Fibroblast of skin of left biceps (primary cell): ENCODE measurements at places on chromosomes 1 and 21.

DNA sequence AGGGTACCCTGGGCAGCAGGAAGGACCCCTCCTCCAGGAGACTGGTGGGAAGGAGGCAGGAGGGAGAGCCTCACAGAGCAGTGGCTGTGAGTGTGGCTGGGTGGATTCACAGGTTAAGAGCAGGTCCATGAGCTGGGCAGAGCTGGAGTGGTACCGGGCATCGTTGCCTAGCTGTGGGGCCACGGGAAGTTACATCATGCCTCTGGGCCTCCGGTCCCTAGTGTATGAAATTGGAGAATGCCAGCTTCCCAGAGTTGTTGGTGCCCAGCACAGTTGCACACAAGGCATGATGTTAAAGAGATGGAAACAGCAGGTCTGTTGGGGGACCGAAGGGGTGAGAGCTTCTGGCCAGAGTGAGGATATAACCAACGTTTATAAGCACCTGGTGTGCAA, 18.5 kb downstream of the FOXO6 start:
- no peak for DNase-seq

DNA sequence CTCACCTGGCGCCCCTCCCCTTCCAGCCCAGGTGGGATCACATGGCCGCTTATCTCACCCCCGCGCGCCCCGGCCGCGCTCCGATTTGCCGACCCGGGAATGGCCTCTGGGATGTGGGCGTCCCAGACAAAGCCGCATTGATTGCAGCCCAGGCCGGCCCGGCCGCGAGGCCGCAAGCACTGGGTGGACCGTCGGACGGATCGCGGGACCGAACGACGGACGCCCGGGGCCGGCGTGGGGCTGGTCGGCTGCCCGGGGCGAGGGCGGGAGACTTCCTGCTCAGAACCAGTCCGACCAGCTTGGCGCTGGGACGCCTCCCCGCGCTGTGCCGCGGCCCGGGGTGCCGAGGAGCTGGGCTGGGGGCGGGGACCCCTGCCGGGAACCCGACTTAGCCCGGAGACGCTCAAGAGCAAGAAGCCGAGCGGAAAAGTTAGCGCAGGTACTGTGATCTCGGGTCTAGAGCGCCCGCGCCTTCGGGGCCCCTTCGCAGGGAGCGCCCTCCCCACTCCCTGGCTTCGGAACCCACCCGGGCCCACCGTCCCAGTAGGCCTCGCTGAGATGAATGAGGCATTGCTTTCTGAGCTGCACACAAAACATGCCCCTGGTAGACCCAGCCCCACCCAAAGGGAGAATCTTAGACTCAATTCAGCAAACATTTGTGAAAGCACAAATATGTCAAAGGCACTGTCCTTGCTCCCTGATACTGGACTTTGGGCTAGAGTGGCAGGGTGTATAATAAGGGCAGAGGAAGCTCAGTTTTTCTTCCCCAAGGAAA, 415 bp upstream of the LAD1 start:
- no peak for DNase-seq

DNA sequence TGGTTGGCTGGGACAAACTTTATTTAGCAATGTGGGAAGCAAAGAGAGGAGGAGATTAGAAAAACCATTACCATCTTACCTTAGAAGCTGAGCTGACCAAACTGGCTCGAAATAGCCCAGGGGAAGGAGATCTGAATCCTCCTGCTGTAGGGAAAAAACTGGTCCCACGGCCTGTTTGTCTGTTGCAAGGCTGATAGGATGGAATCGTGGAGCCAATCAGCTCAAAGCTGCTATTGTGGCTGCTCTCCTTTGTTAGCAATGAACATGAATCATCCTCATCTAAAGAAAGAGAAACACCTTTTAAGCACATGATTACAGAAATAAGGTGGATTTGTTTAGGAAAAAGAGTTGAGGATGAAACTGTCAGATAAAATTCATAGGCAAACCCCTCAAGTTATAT, 21.5 kb downstream of the CLSPN start:
- DNase-seq, result no peak

- no peak for DNase-seq
Observed at GRCh38 chr1:72010094-72010431, 272.3 kb downstream of the NEGR1 start.

DNA sequence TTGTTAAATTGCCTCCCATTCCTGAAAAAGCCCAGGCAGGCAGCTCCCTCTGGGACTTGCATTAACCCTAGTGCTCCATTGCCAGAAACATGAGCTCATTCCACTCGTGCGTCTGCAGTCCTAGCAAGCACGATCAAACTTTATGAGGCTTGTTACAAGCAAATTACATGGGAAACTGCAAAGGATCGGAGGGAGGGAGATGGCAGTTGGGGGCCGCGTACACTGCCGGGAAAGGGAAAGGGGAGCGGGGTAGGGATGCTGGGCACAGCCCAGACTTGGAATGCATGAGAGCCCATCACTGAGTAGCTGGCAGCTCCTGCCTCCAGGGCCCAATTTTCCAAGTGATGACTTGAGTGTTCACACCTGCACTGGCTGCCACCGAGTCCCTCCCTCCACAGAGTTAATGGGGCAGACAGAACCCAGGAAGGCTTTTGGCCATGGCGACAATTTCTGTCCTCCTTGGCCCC, 169.9 kb downstream of the BRINP2 start:
- DNase-seq, result no peak

- DNase-seq, result no peak
Observed at GRCh38 chr1:76562292-76562691, 305.0 kb upstream of the ST6GALNAC5 start.

DNA sequence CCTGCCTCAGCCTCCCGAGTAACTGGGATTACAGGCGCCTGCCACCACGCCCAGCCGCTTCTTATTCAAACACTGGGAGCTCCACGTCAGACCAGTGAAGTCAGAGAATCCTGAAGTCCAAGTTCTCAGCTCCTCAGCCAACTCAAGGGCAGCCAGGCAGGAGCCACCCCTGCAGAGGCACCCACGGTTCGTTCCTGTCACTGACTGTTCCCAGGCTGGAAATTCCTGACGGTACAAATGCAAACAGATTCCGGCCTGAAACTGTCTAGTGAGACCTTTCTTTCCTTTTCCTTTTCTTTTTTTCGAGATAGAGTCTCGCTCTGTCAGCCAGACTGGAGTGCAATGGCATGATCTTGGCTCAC, 11.7 kb downstream of the SLC35E2B start:
- DNase-seq, result no peak

DNA sequence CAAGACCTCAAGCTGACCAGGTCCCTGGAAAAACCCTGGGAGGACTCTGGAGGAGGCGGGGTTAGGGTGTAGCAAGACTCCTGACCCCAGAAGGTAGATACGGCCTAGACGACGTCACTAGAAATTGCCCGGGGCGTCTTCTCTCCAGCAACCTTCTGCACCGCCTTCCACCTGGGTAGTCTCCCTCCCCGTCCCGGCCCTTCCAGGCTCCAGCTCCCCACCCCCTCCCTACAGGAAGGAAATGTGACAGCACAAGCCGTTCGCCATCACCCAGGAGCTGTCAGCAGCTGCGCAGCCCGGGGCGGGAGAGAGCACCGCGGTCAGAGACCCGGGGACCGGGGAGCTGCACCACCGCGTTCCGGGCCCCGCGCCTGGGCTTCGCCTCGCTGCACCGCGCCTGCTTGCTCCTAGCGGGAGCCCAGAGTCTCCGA, 20.0 kb downstream of the SERTAD4 start:
- DNase-seq, result no peak

GRCh38 chr1:50917138-50918137, 42.6 kb downstream of the FAF1 start:
- DNase-seq, result no peak

DNA sequence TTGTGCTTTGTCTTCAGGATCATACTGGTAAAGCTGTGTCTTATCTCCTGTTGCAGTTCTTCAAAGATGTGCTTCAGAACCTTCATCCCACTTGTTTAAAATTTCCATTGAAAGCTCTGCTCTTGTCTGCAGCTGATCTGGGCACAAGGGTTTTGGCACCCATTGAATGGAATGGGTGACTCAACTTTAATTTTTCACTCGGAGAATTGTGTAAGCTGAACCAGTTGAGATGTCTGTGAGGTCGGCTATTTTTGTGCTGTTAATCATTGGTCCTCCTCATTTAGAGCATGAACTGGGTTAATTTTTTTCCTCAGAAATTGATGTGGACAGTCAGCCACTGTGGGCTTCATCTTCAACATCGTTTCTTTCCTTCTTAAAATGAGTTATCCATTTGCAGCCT, 252.1 kb downstream of the TM2D1 start:
- DNase-seq, result no peak

DNA sequence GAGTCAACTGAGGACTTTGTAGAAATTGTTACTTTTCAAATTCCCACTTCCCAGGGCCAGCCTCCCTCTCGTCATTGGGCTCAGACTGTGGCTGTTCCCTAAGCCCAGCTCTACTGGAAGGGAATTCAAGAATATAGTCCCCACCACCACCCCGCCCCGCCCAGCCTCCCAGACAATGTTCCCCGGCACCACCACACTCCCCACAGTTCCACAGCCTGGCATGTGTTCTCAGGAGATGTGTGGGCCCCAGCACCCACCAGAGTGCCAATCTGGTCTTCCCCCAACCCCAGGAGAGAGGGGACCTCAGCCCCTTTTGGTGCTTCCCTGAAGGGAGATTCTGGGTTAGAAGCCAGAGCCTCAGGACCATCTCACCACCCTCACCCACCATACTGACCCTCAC, 120.1 kb downstream of the SYT2 start:
- DNase-seq, result no peak

DNA sequence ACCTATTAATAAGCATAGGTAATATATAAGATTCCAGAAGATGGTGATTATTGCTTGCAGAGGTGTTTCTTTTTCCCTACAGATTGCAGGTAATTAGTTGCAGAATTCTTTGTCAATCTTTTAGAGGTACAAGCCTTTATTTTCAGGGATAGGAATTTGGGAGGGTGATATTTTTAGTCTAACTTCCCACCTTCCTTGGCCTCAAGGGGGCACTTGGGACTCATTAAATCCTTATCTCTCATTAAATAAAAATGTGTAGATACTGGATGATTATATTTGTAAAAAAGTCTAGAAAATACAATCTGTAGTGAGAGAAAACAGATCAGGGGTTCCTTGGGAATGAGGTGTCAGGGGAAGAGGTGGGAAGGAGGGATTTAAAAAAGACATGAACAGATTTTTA, 179.2 kb downstream of the PATJ start:
- no peak for DNase-seq

DNA sequence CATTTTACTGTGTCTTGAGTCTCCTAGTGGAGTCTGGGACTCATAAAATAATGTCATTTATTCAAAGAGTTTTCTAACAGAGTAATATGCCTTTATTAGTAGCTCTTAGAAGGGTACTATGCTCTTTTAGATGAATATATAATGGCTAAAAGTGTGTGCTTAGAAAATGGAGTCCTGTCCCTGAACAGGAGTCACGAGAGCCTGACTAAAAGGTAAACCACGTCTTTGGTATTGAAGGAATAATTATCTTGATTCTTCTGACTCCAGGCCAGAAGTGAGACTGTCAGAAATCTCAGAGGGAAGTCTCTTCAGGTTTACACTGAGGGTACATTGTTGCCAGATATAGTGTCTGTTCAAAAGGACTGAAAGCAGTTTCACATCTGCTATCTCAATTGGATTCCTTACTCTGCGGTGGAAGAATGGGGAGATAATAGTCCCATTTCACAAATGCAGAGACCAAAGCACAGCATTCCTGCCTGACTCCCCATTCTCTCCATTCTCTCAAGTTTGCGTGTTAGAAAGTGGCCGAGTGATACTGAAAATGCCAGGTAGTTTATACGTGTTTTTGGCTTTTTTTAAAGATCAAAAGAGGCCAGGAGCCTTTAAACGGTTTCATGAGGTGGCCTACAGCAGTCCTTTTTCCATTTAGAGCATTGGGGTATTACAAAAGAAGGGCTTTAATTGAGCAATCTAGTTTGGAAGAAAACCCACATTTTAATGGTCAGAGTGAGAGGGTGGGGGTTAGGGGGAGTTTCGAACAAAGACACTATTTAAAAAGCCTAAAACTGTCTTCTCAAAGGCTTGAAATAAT, 176.6 kb downstream of the VPS13D start:
- DNase-seq, result peak; percentile 60

- no peak for DNase-seq
Observed at GRCh38 chr1:44885406-44885805, 42.4 kb upstream of the PTCH2 start.

DNA sequence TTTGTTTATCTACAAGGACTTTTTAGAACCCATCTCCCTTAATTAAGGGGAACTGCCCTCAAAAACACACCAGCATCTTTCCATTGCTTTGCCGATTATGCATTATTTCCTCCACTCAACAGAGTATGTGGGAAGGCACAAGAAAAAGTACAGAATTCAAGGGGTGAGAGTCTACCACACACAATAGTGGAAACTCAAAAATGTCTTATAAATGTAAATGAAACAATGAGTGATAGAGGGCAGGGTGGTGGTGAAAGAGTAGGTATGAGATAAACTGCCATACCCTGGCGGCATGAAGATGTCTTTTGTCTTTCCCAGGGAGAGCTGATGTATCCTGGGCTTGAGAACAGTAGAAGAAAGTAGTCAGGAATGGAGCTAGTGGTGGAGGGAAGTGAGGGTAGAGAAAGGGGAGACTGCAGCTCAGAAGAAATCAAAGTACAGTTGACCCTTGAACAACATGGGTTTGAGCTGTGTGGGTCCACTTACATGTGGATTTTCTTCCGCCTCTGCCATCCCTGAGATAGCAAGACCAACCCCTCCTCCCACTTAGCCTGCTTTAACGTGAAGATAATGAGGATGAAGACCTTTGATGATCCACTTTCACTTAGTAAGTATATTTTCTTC, 24.4 kb downstream of the CD58 start:
- no peak for DNase-seq

DNA sequence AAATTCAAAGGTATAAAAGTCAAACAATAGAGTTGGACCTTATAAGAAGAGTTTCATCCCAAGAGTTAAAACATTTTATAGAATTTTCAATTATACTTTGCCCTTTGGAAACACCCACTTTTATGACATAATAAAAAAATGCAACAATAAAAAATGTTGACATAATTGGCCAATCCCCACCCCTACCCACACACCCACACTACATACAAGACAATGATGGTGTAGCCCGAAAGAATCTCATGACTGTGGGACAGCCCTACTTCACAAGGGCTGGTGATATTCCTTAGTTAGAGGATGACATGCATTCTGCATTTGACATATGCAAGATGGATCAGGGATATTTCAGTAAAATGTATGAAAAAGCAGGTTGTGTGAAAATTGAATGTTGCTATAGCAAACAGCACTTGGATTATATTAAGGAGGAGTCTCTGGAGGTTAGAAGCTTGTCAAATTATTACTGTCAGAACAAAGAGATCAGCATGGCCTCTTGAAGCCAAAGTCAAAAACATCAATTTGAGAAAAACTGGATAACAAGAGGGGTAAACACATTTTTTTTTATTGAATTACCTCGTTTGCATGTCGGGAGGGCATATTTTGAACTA, 133.0 kb upstream of the SAMSN1 start:
- DNase-seq, result no peak

GRCh38 chr1:245277276-245277675, 122.5 kb downstream of the KIF26B start:
- DNase-seq, result no peak

DNA sequence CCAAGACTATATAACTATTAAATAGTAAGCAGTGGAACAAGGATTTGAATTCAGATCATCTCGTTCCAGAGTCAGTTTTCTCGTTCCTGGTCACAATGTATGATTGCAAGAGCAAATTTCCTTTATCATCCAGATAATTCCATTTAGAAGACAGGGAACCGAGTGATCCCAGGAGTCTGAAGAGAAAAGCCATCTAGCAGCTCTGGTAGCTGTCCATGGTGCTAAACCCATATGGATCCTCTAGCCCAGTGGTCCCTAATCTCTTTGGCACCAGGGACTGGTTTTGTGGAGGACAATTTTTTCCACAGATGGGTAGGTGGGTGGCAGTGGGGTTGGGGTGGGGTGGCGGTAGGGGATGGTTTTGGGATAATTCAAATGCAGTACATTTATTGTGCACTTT, 229.4 kb downstream of the PTPRU start:
- DNase-seq, result no peak

- DNase-seq, result no peak
Observed at GRCh38 chr1:247500865-247501264, 35.4 kb downstream of the OR2C3 start.
